ENCODE measurements at places on chromosomes 3 and 15.
A peak's percentile ranks its signal among the peaks of the same experiment; 100 is the strongest.

DNA sequence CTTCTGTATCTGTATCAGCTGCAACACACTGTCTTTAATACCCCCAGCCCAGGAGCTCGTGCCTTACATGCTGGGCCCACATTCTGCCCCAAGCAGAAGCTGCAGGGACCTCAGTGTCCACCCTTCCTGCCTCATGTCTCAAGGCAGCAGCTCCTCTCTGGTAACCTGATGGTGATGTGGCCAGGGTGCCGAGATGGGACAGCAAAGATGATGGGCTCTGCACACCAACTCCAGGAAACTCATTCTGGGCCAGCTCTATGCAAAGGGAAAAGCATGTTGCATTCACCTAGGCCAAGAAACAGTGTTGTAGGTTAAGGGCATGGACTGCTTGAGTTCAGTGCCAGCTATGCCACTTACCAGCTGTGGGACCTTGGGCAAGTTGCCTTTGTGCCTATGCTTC lies 79.5 kb upstream of the PRR23C start:
- no peak for DNase-seq

DNA sequence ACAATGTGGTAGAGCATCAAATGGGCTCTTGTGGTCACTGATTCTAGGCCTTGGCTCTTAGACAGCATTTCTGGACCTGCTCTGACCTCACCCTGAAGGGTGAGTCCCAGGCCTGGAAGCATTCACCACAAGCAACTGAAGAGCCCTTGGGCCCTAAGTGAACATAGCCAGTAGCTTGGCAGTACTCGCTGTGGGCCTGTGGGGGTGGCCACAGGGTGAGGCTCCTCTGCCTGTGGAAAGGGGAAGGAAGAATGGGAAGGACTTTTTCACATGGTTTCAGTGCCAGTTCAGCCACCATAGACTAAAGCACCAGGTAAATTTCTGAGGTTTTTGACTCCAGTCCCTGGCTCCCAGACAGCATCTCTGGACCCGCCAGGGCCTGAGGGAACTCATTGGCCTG lies 5.1 kb upstream of the ZSCAN2 start:
- DNase-seq: no peak

DNA sequence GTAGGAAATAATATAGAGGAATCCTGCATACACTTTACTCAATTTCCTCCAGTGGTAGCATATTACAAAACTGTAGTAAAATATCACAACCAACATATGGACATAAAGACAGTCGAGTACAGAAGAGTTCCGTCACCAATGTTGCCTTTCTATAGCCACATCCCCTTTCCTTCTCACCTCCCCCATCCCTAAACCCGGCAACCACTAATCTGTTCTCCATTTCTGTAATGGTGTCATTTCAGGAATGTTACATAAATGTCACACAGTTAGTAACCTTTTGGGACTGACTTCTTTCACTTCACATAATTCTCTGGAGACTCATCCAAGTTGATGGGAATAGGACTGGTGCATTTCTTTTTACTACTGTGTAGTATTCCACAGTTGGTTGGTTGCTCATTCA lies 41.4 kb upstream of the ATG7 start:
- DNase-seq: no peak

DNA sequence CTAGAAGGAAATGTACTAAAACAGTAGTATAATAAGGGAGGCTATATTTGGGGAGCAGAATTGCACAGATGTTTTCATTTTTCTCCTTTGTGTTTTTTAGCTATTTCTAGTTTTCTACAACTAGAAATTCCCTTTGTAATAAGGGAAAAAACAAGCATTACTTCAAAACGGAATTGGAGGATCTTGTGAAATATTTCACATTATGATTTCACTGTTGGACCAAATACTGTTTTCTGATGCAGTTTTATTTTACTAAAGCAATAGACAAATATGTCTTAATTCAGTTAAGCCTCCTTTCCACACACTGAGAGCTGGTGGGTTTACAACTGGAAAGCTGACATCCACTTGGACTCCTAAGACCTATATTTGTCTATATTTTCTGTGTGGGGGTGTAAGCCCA lies 7.3 kb downstream of the CCR1 start:
- DNase-seq: no peak

DNA sequence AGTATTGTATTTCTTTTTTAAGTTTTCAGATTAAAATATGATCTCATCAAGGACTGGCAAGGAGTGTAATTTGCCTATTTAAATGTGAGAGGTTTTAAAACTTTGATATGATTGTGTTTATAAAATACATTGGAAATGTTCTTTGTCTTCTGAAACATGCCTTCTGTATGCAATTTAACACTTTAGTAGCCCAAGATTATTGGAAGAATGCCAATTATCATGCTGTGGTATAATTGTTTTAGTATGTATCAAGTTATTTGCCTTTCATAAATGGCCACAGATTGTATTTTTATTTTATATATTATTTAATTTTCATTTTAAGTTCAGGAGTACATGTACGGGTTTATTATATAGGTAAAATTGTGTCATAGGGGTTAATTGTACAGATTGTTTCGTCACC lies 31.7 kb downstream of the ECT2 start:
- DNase-seq: no peak

DNA sequence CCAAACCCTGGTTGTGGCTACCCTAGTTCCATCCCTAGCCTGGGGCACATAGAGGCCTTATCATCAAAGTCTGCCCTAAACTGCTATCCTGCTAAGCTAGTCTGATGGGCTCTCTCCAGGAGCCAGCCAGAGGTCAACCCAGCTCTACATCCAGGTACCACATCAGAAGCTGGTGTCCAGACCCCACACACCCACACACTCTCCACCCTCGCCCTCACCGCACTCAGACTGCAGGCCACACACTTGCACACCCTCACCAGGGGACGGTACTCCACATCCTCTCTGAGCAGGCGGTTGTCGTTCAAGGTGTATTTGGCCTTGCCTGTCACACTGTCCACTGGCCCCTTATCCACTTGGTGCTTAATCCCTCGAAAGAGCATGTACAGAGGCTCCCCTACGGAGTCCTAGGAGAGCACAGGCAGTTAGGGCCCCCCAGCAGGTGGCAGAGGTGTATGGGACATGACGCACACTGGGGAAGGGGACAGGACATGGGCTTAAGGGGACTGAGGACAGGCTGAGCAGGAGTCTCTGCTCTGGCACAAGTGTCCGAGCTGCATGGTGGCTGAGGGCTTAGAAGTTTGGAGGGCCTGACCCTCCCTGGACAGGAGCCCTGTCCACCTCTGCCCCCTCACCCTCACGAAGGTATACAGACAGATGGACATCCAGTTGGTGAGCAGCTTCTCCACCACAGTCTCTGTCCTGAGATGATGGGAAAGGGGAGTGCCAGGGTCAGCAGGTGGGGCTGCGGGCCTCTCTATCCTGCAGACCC lies 18.1 kb downstream of the PLXNB1 start:
- DNase-seq: peak; percentile 9

GRCh38 chr15:65373163-65373651 lies 4.6 kb downstream of the IGDCC3 start:
- no peak for DNase-seq
